ENCODE measurements at places on chromosomes 7 and 10.

- DNase-seq, result no peak
Observed at GRCh38 chr10:72068901-72069446, 19.4 kb downstream of the SPOCK2 start.

GRCh38 chr7:30116771-30117170 lies 18.0 kb upstream of the MTURN start:
- DNase-seq, result peak; percentile 85

- DNase-seq, result no peak
Observed at GRCh38 chr7:134755422-134756022, 23.9 kb upstream of the CALD1 start.

DNA sequence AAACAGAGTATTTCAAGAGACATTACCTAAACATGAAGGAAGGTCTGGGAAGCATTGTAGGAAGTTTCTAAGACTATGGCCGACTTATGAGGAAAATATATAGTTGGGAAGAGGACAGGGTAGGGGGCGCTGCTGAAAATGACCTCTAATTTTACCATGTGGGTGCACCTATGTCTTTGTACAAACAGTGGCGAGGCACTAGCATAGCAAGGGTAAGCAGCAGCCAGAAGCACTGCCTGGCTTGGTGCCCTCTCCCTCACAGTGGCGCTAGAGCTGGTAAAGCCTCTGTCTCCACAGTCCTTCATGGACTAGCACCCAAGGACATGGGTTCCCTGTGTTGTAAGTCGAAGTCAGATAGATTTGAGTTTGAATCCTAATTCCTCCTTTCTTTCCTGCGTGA lies 461.2 kb downstream of the INHBA start:
- no peak for DNase-seq

DNA sequence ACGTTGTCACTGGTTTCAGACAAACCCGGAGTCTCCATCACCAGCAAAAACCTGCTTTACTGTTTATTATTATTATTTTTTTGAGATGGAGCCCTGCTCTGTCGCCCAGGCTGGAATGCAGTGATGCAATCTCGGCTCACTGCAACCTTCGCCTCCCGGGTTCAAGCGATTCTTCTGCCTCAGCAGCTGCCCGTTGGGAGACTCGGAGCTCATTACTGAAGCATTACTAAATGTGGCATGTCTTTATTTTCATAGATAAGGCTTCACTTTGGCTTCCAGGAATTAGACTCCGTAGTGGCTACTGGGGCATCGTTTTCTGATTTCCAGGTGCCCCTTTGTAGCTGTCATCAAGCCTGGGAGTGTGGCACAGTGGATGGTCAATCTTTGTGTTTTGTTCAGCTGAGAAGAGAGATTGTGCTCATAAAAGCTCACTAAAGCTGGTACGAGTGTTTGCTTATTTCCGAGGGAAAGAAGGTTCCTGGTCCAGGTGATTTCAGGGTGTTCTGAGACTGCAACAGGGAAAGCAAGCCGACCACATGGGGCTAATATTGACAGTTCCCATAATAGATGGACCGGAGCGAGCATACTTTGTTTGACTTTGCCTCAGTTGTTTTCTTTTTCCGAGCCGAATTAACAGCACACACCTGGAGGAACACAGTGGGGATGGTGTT lies 163.1 kb downstream of the CAMK1D start:
- no peak for DNase-seq

Measured in muscle of leg (tissue), 16 donors.